ENCODE measurements at places on chromosomes 3 and 15.

- DNase-seq = no peak
These were observed 255.3 kb upstream of the IL12A start for GRCh38 chr3:159733194-159733860.

GRCh38 chr15:56208641-56209155 lies 35.0 kb downstream of the RFX7 start:
- no peak for DNase-seq

- no peak for DNase-seq
These were observed 51.7 kb upstream of the USP3 start for GRCh38 chr15:63452552-63453136.

DNA sequence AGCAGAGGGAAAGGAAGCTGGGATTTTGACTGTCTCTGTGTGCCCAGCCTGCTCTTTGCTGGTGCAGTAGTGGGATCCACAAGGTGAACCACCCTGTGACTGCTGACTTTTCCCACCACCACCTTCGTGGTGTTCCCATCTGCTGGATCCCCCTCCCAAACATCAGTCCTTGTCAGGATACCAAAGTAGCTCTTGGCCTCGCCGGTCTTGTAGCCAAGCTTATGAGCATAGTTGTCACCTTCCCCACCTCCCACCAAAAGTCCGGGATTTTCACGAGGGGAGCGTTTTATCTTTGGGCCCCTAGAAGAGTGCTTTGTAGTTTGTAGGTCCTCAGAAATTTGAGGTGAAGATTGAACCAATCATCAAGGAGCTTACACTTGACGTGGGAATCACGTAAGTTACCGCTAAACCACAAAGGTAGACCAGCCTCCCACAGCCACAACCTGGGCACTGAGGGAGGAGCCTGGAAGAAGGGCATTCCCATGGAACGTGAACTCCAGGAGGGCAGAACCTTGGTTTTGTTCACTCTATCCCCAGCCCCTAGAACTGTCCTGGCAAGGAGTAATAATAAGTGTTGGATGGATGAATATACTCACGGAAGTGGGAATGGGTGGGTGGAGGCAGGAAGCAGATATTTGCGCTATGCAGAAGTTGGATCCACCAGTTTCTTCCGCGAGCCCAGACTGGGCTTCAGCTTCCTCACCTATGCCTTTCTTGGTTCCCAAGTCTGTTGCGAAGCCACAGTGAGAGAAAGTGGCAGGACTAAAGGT lies 814 bp upstream of the TEX264 start:
- DNase-seq = no peak

- DNase-seq = no peak
These were observed 48.5 kb downstream of the ACAA1 start for GRCh38 chr3:38088126-38089078.

DNA sequence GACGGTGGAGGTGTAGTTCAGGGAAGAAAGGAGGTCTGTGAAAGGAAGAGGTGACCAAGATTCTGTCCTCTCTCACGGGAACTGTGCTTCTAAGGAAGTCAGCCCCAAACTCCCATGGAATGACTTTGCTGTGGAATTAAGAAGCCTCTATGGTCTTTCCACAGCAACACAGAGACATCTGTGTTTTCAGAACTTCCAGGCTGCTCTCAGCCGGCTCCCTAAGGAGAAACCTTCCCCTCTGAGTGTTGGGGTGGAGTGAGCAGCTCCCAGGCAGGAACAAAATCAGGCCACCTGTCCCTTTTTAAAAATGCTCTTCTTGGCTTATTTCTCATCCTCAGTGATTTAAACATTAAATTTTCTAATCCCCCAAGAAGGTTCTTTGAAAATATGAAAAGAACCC lies 53.3 kb upstream of the SNRK start:
- no peak for DNase-seq

DNA sequence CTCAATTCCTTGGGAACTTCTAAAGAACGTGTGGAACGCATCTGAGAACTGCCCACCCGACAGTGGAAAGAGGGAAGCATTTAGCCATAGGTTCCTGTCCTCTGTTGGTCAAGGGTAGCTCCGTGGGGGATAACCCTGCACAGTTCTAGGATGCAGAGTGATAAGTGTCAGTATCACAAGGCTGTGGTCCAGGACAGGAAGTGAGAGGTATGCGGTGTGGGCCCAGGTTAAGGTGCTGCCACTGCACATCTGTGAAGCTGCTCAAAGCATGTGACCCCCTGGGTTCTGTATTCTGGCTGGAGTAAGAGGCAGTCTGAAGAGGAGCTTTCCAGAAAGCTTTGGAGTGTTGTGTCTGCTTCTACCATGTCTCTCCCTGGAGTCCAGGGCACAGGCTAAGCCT lies 51.7 kb upstream of the HES1 start:
- no peak for DNase-seq

GRCh38 chr15:73325191-73325861 lies 43.4 kb downstream of the HCN4 start:
- peak; percentile 53 for DNase-seq

DNA sequence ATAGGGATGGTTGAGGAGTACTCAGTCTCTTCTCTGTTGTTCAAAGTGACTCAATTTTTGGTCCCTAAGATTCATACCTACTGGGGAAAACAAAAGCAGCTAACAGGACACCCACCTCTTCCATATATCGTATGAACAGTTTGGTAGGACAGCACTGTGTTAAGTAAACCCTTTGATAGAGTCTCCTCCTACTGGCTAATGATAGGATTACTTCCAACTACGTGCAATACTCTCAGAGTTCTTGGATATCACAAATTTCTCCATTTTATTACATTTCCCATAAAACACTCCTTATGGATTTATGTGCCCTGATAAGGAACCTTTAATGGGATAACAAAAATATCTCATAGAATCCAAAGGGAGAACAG lies 200.2 kb upstream of the GOLGA6L4 start:
- DNase-seq = peak; percentile 7

- DNase-seq = no peak
These were observed 459.9 kb downstream of the RAP2B start for GRCh38 chr3:153621953-153622352.

- no peak for DNase-seq
These were observed 463.6 kb upstream of the KCNMB2 start for GRCh38 chr3:178072391-178073305.

DNA sequence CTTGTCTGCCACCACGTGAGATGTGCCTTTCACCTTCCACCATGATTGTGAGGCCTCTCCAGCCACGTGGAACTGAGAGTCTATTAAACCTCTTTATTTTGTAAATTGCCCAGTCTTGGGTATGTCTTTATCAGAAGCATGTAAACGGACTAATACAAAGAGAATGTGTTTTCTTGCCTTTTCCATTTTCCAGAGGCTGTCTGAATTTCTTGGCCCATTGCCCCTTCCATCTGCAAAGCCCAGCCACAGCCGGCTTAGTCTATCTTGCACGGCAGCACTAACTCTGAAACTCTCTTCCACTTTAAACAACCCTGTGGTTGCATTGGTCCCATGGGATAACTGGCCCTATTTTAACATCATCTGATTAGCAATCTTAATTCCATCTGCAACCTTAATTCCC lies 215.3 kb downstream of the LRTM1 start:
- no peak for DNase-seq

GRCh38 chr15:31871887-31872281 lies 158.4 kb upstream of the CHRNA7 start:
- no peak for DNase-seq

DNA sequence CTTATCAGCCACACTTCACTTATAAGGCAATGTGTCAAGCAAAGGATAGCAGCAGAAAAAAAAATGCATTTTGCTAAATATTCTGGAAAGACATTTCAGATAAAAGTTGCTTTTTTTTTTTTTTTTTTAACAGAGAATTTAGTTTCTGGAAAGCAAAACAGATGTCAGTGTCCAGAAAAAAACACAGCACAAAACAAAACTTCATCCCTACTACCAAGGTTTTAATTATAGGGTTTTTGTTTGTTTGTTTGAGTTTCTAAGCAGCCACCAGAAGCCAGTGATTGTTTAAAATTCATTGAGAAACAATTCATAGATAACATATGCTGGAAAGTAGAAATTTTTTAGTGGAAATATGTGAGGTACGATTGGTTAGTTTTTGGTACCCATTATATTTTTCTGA lies 1202.7 kb downstream of the OTOL1 start:
- DNase-seq = no peak

DNA sequence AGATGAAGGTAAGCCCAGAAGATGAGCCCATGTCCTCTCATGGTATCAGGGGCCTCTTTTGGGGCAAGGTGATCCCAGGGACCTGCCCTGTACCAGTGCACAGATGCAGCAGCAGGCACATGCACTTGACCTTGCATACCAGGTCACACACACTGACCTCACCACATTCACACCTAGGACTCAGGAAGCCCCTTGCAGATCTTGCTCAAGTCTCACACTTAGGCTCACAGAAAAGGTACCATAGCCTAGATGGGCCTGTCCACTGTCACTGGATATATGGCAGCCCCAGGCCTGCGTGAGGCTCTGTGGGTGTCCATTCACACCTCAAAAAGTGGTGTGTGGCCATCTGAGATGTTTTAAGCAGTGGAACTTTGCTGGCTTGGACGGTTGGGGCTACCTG lies 58.7 kb downstream of the CACNA2D2 start:
- DNase-seq = no peak

GRCh38 chr3:25558121-25558520 lies 106.6 kb downstream of the TOP2B start:
- no peak for DNase-seq

- peak; percentile 67 for DNase-seq
These were observed 329.4 kb downstream of the TBC1D5 start for GRCh38 chr3:17412950-17413530.

- no peak for DNase-seq
These were observed 49.7 kb upstream of the UBE2E2 start for GRCh38 chr3:23153436-23153835.

DNA sequence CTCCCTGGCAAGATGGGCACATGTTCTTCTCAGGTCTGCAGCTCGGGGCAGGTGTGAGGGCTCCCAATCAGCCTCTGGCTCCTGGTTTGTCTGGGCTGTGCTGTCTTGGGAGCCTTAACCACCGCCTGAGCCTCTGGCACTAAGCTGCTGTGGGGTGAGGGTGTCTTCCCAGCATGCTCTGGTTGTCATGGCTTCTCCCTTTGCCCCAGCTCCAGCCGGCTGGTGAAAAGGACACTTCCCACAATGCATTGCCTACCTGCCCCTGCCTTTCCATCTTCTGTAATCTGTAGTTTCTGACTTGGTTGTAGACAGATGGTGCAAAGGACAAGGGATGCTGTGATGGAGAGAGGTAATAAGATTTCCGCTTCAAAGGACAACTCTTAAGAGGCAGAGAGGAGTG lies 295.3 kb downstream of the TLE3 start:
- DNase-seq = no peak

- DNase-seq = no peak
These were observed 16.5 kb downstream of the KLHL25 start for GRCh38 chr15:85778107-85778776.

DNA sequence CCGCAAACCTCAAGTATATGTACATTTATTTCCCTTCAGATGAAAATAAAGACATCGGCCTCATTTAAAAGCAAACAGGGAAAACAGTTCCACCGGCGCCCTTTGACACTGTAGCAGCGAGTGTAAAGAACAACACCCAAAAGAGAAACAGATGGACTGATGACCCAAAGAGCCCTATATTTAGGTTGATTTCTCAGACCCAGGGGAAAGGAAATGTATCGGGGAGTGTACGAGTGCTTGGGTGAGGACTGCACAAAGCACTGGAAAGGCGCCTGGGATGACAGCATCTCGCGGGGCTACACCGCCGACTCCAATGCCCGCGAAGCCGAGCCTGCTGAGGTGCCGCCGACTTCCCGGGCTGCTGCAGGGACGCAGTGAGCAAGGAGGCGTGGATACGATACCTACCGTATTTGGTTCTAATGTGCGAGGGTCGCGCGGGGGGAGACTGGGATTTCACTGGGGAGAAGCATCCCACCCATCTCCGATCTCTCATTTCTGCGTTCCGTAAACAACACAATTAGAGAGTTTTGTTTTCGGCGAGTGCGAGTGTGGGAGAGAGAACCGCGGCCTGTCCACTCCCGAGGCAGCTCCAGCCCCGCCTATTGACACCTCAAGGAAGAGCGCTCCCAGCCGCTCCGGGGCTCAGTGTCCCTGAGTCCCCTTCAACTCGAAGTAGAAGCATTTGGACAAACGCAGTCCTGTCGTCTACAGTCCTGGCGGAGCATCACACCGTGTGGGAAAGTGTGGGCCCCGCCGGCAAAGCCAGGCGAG lies 2.0 kb downstream of the MECOM start:
- DNase-seq = no peak

- DNase-seq = no peak
These were observed 283.1 kb upstream of the LRRFIP2 start for GRCh38 chr3:37457378-37458065.

DNA sequence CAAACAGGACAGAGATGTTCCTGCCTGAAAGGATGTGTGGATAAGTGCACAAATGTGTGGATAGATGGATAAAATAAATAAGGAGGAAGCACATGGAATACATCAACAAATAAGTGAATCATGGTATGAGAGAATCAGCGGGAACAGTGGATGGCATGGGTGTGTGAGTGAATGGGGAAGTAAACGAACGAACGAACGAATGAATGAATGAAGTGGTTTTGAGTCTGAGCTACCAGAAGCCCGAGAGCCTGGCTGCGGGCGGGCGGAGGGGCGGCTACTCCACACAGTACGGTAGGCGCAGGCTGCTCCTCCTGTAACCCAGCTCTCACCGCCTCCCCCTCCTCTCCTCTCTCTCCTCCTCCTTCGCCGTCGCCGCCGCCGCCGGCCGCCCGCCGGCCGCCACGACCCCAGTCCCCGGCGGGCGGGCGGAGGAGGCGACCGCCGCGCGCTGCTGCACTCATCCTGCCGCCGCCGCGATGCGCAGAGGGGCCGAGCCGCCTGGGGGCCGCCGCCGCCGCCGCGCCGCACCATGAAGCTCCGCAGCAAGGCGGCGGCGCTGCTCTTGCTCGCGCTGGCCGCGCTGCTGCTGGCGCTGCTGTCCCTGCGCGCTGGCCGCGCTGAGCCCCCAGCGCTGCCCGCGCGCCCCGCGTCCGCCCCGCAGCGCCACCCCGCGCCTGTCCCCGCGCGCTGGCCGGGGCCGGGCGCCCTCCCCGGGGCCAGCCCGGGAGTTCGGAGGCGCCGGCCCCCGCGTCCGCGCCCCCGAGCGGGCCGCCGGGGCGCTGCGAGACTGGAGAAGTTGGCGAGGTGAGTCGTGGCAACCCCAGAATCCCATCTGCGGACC lies at the start of gene GXYLT2:
GXYLT2 (plus strand) TSS at position 342 of the 841 bp plus-strand sequence; CDS start at position 530, 188 bp downstream.
- peak; percentile 34 for DNase-seq

GRCh38 chr3:45088543-45089358 lies 57.4 kb downstream of the CDCP1 start:
- DNase-seq = no peak

DNA sequence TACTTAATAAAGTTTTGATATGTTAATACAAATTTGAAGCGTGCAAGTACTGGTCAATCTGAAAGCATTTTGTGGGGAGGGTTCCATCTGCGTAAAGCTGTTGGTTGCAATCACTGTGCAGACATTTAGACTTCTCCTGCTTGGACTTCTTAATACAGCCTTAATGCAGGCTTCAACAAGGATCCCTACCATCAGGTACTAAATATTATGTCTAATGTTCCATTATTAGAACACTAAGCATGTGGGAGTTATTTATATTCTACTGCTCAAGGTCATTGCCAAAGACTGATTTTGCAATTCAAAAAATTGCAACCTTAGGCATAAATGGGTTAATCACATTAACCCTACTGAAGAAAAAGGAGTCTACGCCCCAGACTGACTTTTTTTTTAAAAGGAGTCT lies 73.9 kb upstream of the MYO5C start:
- no peak for DNase-seq

GRCh38 chr3:166209701-166210100 lies 372.5 kb upstream of the BCHE start:
- no peak for DNase-seq

GRCh38 chr3:104635872-104636580 lies 730.7 kb upstream of the ALCAM start:
- DNase-seq = no peak
